ENCODE measurements at places on chromosomes 11 and 22. TPM values are rescaled to one million over a fixed set of nuclear protein-coding genes. Genes with fewer than 3 reads are reported as not detected.

MRPL17 gene
- total RNA-seq = 118 TPM

IZUMO1R gene
- total RNA-seq = not detected

GNG3 gene
- total RNA-seq = not detected

LSP1 gene
- total RNA-seq = 193 TPM

CFAP300 gene
- total RNA-seq = not detected

PTPN5 gene
- not detected for total RNA-seq

MS4A3 gene
- total RNA-seq = not detected
